ENCODE measurements at places on chromosomes 4 and X. TPM values are rescaled to one million over a fixed set of nuclear protein-coding genes. Genes with fewer than 3 reads are reported as not detected.
A peak's percentile ranks its signal among the peaks of the same experiment; 100 is the strongest.

DNA sequence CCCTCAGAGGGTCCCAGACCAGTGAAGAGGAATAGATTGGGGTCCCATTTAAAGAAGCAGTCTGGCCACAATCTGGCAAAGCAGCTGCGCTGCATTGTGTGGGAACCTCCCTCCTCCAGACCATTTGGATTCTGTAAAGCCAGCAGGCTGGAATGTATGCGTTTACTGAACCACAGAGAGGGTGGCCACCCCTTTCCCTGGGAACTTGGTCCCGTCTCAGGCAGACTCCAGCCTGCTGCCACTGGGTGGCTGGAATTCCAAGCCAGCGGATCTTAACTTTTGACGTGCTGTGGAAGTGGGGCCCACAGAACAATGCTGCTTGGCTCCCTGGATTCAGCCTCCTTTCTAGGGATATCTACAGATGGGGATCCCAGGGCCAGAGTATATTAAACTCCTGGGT lies 307.2 kb downstream of the DACH2 start:
- DNase-seq = no peak

- DNase-seq = no peak
These were observed 109.2 kb upstream of the OTUD4 start for GRCh38 chr4:145289403-145290076.

DNA sequence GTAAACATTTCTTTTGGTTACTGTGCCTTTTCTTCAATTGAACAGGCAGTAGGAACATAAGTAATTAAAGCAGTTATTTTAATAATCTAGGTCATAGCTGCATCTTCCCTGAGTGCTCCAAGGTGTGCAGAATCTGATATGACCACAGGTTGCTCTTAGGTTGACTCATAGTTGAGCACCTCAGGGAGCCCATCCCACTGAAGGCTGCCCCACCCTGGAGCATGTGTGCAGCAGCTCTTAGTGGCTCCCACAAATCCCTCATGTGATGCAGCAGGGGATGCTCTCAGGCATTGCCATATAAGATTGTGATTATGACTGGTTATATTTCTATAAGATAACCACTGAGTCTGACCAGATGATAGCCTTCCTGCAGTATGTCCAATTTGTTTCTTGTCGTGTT lies 72.3 kb downstream of the ZNF518B start:
- no peak for DNase-seq

PAK3 gene
- total RNA-seq = 4.5 TPM

DNA sequence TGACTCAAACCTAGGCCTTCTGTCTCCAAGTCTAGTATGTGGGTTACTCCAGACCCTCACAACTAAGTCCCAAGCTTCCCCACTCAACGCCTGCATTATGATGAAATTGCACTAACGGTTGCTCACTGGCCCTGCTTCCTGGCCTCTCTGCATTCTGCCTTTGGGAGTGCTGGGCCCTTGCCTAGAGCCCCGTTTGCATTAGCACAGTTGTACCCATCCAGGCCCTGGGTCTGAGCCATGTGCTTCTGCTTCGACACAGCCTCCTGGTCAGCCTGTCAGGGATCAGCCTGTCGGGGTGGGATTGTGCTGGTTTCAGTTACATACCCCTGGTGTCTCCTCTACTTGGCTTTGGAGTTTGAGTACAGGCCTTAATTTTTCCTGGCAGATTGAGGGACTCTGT lies 58.4 kb downstream of the DCUN1D4 start:
- DNase-seq = no peak

GRCh38 chr4:478373-478772 lies 20.6 kb downstream of the ZNF721 start:
- DNase-seq = no peak

PGRMC1 gene
- total RNA-seq = 112 TPM

- DNase-seq = no peak
These were observed 15.0 kb downstream of the MED14 start for GRCh38 chrX:40720339-40720738.

DNA sequence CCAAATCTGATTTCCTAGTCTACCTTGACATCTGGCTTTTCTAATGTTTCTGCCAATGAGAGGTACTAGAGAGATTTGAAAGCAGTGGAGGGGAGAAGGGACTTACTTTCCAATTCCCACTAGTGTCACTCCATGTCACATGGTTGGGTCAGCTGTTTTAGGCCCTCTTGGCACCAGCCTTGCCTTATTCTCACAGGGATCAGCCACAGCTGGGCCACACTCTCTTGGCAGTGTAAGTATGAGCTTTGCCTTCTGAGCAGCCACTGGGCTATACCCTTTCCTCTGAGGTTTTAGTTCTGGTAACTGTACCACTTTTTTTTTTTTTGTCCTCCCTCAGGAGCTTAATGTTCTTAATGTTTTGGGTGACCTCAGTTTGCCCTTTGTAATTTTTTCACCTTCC lies 10.2 kb upstream of the ADH1C start:
- DNase-seq = no peak

- no peak for DNase-seq
These were observed 371.7 kb downstream of the BCOR start for GRCh38 chrX:39725928-39726619.

CCKAR gene
- total RNA-seq = not detected

GRCh38 chrX:131830400-131831184 lies 192.5 kb upstream of the STK26 start:
- DNase-seq = peak; percentile 4

GRCh38 chrX:64202808-64203325 lies 2.6 kb downstream of the AMER1 start:
- DNase-seq = no peak

CT83 gene
- not detected for total RNA-seq

GRCh38 chr4:60450054-60450453 lies 750.1 kb upstream of the ADGRL3 start:
- no peak for DNase-seq

CXCL5 gene
- total RNA-seq = 32.3 TPM

ETDA gene
- not detected for total RNA-seq

GRCh38 chr4:141610365-141610764 lies 26.0 kb upstream of the IL15 start:
- no peak for DNase-seq

- no peak for DNase-seq
These were observed 1.5 kb downstream of the LRPAP1 start for GRCh38 chr4:3530663-3531254.

GRCh38 chr4:90457817-90458216 lies 330.6 kb downstream of the CCSER1 start:
- no peak for DNase-seq

DNA sequence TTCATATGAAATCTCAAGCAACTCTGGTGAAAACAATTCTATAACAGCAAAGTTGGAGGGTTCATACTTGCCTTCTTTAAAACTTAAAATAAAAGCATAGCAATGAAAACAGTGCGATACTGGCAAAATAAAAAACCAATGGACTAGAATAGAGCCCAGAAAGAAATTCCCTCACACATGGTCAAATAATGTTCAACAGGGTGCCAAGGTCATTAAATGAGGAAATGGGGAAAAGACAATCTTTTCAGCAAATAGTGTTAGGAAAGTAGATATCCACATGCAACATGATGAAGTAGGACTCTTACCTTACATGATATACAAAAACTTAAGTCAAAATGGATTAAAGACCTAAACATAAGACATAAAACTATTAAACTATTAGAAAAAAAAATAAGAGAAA lies 970.2 kb upstream of the AGA start:
- no peak for DNase-seq

HSFX2 gene
- not detected for total RNA-seq

DNA sequence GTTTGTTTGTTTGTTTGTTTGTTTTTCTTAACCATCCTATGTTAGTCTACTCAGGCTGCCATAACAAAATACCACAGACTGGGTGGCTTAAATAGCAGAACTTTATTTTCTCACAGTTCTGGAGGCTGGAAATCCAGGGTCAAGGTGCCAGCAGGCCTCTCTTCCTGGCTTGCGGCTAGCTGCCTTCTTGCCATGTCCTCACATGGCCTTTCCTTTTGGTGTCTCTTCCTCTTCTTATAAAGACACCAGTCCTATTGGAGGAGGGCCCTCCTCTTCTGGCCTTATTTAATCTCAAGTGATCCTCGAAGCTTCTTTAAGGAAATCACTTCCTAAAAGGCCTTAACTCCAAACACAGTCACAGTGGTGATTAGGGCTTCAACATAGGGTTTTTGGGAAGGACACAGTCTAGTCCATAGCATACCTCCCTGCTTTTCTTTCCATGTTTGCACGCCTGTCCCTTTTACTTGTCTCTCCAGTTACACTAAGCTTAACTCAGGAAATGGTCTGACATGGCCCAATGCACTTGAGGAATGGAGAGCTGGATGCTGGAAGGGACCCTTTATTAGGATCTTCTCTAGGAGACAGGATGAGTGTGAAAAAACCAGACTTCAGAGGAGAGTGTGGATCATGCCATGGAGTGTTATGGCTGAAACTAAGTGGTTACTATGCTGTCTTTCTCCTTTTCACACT lies 36.0 kb upstream of the MGST2 start:
- DNase-seq = no peak

DNA sequence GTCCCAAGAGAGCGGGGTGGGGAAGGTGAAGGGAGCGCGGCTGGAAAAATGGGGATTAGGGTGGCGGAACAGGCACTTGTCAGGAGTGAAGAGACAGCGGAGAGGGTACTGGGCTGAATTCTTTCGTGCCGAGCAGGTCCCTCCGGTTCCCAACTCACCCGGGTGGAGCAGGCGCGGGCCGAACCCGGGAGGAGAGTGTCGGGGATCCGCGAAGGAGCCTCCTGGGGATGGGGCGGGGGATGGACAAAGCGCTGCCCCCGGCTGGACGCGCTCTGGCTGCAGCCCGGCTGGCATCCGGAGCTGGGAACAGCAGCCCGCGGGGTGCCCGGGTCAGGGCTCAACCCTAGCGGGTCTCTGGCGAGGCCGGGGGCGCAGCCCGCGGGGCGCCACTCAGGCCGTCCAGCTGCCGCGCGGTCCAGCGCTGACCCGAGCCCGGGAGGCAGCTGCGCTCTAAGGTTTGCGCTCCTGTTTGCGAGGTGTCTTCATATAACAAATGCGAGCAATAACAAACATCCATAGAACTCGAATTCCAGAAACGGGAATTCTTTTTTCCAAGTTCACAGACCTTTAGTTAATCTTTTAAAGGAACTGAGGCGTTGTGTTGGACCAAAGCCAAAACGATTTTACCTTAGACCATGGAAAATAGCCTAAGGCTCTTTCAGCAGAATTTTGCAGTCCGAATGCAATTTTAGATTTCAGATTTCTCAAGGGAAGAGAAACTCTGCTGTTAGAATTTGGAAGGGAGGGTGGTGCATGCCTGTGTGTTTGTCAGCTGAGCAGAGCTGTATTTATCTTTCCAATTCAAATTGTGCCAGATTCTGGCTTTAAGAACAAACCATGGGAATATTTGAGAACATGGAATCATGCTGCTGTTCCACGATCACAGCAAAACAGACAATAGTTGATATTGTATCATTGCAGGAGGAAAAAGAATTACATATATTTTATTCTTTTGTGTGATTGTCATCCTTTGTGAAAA lies 744 bp downstream of the NPY5R start:
- DNase-seq = no peak

LUZP4 gene
- total RNA-seq = not detected

PRRG1 gene
- 28.1 TPM for total RNA-seq

- no peak for DNase-seq
These were observed 5.8 kb downstream of the PTTG2 start for GRCh38 chr4:37966044-37966443.

- DNase-seq = peak; percentile 88
These were observed 13.6 kb downstream of the GASK1B start for GRCh38 chr4:158159054-158159717.
